Hematopoietic multipotent progenitor cell (in vitro differentiated cells): ENCODE measurements at places on chromosomes 5 and 9.

- DNase-seq, result no peak
Observed at GRCh38 chr9:129223551-129224208, 45.6 kb upstream of the IER5L start.

DNA sequence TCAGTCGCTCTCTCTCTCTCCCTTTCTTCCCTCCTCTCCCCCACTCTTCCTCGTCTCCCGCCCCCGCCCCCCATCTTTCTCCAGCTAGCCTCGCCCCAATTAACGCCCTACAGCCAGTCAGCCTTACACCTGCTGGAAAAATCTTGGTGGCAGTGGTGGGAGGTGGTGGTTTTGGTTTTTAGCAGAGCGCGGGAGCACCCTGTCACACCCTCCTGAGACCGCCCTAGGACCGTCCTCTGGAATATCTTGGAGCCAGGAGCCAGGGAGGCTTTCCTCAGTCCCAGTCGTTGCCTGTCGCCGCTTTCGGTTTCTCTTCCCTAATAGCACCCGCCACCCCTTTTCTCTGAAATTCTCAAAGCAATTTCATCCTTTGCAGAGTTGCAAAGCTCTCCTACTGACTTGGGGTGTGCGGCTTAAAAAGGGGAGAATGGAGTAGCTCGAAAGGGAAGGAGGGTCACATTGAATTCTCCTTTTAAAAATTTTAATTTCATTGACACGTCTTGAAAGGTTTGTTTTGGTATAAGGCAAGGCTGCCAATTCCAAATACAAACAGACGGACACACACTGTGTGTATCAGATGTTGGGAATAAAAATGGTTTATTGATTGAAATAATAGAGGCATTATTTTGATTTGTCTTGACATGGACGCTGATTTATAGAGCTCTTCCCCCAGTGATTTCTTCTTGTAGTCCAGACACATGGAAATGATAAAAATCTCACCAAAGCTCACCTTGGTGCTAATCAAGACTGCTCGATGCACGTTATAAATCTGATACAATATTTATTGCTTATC lies 301.3 kb downstream of the PARP8 start:
- no peak for DNase-seq

DNA sequence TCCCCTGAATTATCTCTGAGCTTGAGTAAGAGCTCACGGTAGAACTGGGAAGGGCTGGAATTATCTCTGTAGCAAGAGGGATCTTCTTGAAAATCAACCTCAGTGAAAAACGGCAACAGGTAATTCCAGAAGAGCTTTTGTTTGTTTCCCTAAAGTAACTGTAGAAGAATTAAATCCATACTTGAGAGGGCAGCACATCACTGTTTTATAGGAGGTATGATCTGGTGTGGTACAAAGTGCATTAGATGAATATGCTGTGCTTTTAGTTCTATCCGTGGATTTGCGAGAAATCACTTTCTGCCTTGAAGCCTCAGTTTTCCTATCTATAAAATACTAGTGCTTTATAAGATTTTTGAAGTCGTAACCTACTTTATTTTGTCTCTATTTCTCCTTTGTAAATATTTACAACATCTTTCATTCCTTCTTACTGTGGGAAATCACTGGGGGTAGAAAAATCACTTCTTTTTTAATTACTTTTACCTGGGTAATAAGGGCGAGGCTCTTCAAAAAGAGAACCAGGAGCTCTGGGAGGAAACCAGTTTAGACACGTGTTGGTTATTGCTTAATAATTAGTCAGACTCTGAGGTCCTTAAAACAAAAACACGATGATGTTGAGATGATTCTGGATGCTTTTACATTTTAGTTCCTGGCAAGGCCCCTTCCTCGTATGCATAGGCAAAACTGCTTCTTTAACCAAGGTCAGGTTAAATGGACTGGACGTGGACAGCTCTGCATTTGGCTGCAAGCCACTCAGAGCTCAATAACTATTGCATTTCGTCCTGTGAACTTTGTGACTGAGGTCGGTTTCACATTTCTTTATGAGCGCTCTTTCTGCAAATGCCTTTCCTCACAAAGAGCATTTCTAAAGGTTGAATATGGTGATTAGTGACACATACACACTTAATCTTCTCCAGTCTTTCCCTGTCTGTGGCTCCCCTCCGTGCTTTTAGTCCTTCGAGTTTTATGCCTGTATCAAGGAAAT lies 376.1 kb downstream of the BRINP1 start:
- DNase-seq, result no peak

DNA sequence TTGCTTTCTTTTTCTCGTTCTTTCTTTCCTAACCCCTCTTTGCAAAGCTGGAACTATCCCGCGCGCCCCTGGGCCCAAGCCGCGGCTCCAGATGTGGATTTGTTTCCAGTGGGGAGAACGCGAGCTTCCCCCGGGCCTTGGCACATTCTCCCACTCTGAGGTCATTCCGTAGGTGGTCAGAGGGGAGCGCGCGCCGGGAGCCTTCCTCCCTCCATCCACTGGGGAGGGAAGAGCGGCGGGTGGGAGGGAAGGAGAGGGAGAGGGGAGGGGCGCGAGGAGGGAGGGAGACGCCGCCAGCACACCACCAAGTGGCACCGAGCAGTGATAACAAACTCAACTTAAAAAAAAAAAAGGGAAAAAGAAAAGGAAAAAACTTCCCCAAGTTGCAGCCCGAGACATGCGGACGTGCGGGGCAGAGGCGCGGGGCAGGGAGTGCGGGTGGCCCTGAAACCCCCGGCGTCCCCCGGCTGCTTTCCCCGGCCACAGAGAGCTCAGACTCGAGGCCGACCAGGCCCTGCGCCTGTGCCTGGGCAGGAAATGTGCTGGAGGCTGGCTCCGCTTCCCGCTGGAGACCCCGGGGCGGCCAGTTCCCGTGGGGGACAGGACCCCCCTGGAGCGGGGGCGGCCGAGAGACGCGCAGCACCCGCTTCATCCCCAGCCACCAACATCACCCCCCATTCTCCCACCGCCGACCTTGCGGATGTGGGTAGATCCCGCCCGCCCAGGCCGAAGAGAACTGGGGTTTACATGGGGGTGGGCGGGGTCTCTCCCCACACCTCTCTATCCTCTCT lies 3.1 kb downstream of the IER5L start:
- DNase-seq, result peak; percentile 42

- DNase-seq, result no peak
Observed at GRCh38 chr5:6135977-6136376, 242.4 kb downstream of the MED10 start.

DNA sequence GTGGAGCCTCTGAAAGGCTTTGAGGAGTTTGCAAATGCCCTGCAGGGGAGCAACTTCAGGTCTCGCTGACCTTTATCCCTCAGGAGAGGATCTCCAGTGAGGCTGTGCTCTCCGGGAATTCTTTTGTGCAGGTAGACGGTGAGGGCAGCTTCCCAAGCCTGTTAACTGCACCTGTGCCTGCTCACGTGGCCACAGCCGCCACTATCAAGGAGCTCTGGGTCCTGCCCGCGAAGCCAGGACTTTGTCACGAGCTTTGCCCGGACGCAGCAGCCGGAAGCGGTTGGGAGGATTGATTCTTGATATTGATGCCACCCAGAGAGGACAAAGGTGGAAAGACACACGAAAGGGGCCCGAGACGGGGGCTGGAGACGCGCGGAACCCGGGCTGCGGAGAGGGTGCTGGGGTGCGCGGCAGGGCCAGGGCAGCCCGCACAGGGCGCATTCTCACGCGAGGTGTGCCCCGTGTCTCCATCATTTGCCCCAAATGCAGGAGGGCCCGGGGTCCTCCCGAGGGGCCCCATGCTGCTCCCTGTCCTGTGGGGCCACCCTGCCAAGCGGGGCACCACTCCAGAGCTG lies 18.2 kb downstream of the SLC9A3 start:
- no peak for DNase-seq

- DNase-seq, result peak; percentile 66
Observed at GRCh38 chr9:134163371-134164196, 780 bp downstream of the RNU6ATAC start.

- DNase-seq, result no peak
Observed at GRCh38 chr9:136273244-136273865, 27.7 kb upstream of the QSOX2 start.

DNA sequence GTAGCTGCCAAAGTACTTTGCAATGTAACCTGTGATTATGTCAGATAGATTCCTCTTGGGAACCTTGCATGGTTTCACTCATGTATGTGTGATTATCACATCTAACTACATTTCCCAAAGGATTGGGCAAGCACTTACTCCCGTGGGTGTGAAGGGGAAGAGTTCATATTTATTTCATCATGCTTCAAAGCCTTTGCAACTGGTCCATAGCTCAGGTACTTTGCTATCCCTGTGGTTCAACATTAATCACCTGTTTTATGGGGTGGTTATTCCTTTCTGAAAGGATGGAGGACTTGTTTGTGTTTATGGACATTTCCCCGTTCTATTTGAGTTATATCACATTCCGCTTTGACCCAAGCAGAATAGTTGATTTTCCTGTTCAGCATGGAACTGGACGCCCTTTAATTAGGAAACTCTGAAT lies 13.6 kb upstream of the ERMP1 start:
- no peak for DNase-seq

DNA sequence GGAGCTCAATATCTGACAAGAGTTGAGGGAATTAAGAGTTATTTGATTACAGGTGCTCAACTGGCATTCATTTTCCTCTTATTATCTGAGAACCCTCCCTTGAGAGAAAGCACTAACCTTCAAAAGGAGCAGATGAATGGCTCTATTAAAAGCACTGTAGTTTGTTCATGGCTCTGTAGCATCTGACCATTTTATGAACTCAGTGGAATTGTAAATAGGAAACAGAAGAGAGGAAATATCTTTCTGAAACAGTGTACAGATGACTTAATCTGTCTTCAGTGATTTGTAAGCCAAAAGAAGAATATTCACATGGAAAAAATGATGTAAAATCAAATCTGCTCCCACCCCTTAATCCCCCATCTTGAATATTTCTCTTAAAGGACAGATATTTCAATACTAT lies 810.4 kb upstream of the GRAMD2B start:
- no peak for DNase-seq

- no peak for DNase-seq
Observed at GRCh38 chr5:136182618-136183017, 10.3 kb downstream of the SMIM32 start.

DNA sequence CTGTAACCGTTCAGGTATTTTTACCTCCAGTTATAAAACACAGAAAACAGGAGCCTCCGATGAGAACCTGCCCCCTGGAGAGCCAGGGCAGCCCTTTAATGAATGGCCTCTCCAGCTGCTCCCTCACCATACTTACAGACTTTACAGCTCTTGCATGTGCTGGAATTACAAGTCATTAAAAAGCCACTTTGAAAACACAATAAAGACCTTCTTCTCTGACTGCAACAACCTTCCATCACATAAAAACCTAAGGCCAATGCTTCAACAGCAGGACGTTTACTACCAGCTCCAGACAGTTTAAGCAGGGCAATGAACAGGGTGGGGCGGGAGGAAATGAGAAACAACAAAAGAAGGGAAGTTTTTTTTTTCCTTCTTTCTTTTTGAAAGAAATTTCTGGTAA lies 213.8 kb downstream of the MLLT3 start:
- DNase-seq, result no peak

DNA sequence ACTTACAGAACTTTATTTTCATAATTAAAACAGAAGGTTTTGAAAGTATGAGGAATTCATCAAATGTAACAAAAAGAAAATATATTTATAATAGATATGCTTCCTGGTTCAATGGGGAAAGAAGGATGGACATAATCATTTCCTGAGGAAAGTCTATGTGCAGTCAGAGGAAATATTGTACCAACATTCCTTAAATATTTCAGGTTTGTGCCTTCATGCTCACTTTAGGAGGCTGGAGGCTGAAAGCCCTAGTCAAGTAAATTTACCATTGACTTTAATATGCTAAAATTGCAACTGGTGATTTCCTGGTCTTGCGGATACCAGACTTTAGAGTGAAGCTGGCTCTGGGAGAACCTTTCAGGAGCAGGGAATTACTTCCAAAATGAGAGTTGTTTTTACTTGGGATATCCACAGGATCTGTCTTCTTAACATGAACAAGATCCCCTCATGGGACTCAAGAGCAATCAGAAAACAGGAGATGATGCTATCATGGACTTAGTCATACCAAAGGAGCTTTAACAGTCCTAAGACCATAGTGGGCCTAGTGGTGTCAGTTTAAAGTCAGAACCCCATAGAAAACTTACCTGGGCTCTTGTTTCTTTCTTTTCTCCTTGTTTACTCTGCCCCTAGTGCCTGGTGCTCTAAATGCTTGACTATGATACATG lies 762.8 kb upstream of the GRAMD2B start:
- DNase-seq, result no peak

- no peak for DNase-seq
Observed at GRCh38 chr9:36874921-36875320, 159.1 kb downstream of the PAX5 start.

DNA sequence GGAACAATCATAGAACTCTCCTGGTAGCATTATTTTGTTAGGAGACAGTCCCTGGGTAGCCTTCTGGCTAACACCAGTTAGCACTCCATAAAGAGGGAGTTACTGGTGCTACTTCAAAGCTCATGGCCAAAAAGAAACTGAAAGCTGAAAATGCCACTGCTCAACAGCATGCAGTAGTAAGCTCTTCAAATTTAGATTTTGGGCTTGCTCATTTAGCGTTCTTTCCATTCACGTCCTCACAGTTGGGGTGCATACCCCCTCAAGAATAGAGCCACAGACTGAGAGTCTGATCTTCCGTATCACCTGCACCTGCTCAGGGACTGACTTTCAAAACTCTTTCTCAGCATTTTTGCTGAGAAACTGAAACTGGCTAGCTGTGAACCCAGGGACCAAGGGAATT lies 24.7 kb downstream of the NTRK2 start:
- no peak for DNase-seq

DNA sequence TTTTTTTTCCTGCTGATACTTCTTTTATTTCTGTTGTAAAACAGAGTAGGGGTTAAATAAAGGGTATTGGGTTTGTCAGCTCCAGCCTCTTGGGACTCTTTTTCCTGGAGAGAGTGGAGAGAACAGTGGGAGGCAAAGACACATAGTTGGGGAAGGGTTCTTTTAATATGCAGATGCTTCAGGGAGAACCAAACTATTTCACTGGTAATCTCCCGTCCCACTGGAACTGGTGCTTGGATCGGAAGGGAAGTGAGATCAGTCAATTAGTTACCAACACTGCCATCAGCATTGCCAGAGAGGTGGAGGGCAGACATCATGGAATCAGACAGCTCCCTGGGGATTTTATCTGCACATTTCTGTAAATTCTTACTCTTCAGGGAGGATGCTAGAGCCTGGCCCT lies 47.6 kb upstream of the ELOVL7 start:
- DNase-seq, result no peak

- no peak for DNase-seq
Observed at GRCh38 chr9:91162311-91162710, 199.4 kb downstream of the AUH start.

DNA sequence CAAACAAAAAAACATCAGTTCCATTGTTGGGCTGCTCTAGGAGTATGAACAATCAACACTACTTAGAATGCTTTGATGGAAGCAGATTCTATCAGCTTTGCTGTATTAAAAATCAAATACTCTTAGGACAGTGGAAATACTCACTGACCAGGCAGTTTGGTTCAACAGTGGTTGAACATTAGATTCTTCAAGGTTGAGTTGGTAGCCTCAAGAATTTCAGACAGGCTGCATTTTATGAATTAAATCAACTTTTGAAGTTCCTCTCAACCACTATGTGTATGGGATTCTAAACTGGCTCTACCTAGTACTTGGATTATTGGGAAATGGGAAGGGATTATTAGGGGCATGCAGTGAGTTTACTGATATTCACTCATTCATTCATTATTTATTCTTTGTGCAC lies 35.0 kb downstream of the ACTBL2 start:
- no peak for DNase-seq
